ENCODE measurements at places on chromosomes 13 and 19. TPM values are rescaled to one million over a fixed set of nuclear protein-coding genes. Genes with fewer than 3 reads are reported as not detected.

DNA sequence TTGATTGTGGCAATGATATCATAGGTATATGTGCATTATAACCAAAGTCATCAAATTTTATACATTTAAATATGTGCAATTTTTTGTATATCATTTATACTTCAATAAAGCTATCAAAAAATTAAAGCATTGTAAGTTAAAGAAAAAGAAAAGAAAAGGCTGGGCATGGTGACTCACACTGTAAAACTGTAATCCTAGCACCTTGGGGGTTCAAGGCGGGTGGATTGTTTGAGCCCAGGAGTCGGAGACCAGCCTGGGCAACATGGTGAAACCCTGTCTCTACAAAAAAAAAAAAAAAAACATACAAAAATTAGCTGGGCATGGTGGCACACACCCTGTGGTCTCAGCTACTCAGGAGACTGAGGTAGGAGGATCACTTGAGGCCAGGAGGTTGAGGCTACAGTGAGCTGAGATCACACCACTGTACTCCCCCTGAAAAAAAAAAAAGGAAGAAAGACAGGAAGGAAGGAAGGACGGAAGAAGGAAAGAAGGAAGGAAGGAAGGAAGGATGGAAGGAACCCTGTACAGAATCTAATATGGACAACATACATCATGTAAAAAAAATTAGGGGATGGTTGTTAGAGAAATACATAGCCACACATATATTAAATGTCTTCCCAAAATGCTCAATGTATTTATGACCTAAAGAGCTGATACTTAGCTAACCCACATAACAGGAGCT is 21.7 kb upstream of the SLC25A30 start:
- no peak for DNase-seq

The CGB3 gene
- 3.6 TPM for total RNA-seq

- peak; percentile 74 for DNase-seq
These were observed 1.4 kb downstream of the EFNB2 start for GRCh38 chr13:106533943-106534638.

The IRGC gene
- total RNA-seq, result not detected

GRCh38 chr19:40553885-40554857 is 22.5 kb upstream of the SHKBP1 start:
- DNase-seq, result no peak

The TNFRSF19 gene
- 27.8 TPM for total RNA-seq

DNA sequence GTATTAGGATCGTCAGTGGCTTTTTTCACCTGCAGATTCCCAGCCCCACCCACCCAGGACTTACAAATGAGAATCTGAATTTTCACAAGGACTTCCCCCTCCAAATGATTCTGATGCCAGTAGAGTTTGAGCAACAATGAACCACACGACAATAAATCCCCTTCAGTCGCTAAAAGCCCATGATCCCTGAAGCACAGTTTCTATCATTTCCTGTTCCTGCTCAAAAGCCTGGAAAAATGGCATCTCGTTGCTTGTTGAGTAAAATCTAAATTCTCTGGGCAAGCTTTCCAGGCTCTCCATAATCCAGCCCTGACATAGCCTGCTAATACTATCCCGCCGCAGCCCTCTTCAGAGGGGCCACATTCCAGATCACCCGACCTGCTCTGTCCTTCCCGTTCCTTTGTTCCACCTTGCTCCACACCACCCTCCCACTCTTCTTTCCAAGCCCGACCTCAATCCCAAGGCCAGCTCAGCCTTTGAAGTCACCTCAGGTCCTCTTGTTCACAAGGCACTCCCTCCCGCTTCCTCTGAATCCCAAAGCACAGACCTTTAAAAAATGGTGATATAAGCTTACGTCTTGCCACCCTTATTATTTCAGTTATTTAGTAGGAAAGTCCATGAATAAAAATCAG is 67.9 kb downstream of the NUFIP1 start:
- no peak for DNase-seq

- no peak for DNase-seq
These were observed 385.4 kb upstream of the PRR20A start for GRCh38 chr13:56755181-56755935.

DNA sequence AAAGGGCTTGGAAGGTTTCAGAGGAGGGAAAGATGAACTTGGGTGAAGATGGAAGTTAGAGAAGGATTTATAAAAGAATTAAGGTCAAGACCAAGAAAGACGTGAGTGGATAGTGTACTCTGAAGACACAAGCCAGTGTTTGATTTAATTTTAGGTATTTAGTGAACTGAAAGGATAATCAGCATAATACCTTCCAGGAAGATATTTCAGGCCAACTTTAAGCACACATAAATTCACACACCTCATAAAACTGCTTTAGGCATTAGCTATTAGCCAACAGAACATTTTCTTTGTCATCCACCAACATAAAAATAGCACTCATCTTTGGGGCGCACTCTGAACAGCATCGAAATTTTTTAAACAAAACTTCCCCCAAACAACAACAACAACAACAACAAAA is 71.7 kb upstream of the CSNK1A1L start:
- no peak for DNase-seq

The TPTE2 gene
- total RNA-seq, result not detected

GRCh38 chr13:22505489-22505888 is 675.3 kb upstream of the SGCG start:
- peak; percentile 16 for DNase-seq

- no peak for DNase-seq
These were observed 37.2 kb downstream of the ZC3H13 start for GRCh38 chr13:46015366-46015765.

DNA sequence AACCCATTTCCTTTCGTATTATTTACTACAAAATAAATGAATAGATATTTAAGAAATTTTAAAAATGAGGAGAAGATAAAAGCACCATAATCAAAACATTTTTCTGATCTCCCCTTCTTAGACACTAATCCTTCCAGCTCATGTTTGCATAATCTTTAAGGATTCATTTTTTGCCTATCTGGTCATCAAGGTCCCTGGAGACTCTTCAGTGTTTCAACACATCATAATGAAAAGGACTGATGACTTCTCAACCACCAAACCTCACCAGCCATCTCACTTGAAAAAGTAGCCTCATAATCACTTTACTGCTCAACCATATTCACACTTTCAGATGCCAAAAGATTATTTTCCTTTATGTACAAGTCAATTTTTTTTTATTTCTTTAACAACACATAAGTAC is 80.1 kb downstream of the DCLK1 start:
- no peak for DNase-seq

DNA sequence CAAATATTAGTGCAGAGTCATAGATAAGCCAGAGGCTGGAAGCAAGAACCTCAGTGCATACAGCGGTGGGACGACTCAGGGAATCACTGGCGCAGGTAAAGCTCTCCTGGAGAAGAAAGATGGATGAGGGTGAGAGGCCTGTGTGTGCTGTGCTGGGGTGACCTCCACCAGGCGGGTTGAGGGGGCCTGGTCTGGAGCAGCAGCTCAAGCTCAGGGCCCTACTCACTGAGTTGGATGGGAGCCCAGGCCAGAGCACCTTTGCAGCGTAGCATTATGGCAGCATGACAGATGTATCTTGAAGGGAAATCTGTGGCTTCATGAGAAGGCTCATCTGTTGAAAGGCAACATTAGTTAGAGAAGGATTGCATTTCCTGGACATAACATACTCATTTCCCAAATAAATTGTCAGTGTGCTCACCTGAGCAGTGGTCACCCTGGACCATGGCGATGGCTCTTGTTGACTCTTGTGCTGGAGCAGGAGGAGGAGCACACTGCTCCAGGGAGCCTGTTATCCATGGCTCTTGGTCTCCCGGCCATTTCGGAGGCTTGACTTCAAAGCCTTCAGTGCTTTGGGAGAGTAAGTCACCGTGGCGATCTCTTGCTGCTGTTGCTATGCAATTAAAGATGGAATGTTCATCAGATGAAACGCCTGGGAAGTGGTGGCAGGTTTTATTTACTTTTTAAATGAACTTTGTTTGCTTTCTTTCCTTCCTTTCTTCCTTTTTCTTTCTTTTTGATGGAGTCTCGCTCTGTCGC is 25.0 kb downstream of the HNRNPM start:
- no peak for DNase-seq

GRCh38 chr13:48536621-48537250 is 3.9 kb upstream of the RCBTB2 start:
- DNase-seq, result no peak

DNA sequence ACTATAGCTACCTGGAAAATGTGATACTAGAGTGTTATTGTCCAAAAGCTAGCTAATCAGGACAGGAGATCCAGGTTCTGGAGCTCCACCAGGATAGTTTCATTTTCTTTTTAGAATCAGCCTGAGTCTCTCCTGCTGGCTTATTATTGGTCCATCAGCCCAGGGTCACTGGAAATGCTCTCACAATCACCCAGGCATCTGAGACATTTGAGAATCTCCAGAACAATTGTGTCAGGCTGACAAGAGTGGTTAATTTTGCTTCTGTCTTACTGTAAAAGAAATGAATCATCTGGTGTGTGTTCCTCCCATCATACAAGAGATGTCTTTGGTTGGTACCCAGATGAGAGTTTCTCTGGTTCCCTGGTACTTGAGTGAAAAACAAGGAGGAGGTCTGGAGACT is 43.6 kb upstream of the ZNF681 start:
- DNase-seq, result no peak

DNA sequence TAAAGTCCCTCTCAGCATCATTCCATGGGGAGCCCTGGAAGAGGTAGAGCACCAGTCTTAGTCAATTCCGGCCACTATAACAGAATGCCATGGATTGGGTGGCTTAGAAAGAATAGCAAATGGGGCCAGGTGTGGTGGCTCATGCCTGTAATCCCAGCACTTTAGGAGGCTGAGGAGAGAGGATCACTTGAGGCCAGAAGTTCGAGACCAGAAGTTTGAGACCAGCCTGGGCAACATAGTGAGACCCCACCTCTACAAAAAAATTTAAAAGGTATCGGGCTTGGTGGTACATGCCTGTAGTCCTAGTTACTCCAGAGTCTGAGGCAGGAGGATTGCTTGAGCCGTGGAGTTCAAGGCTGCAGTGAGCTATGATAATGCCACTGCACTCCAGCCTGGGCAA is 25.0 kb upstream of the SIN3B start:
- DNase-seq, result no peak

The TSHZ3 gene
- total RNA-seq, result 7.9 TPM

GRCh38 chr19:31167690-31168089 is 181.5 kb downstream of the TSHZ3 start:
- DNase-seq, result no peak

DNA sequence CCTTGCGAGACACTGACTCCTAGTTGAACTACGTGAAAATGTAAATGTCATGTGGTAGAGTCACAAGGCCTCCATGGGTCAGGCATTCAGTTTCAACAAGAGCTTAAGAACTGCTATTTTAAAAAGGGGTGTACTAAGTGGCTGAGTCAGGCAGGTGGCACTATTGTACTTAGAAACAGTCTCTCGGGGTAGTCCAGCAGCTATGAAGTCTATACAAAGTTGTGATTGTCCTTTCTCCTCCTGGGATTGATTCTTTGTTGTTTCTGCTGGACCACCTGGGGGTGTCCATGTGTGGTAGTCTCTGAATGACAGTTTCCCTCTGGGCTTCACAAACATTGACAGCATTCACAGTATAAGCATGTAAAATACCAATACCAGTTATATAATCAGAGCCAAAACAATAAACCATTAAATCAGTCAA is 33.0 kb downstream of the UGGT2 start:
- peak; percentile 50 for DNase-seq

The DPF1 gene
- 4.5 TPM for total RNA-seq

The SOX1 gene
- not detected for total RNA-seq

GRCh38 chr19:6056801-6057650 is 53.3 kb downstream of the RFX2 start:
- DNase-seq, result peak; percentile 93

- peak; percentile 24 for DNase-seq
These were observed 1.7 kb upstream of the USPL1 start for GRCh38 chr13:30615866-30616541.

GRCh38 chr13:25727250-25727649 is 324.6 kb downstream of the SHISA2 start:
- DNase-seq, result no peak

DNA sequence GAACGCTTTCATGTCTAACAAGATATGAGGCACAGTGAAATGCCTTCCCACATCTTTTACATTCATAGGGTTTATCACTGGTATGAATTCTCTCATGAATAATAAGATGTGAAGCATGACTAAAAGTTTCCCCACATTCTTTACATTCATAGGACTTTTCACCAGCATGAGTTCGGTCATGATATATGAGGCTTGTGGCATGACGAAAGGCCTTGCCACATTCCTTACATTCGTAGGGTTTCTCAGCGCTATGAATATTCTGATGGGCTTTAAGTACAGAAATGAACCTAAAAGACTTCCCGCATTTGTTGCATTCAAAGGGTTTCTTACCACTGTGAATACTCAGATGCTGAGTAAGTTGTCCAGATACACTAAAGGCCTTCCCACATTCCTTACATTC is 21.3 kb downstream of the ZNF607 start:
- DNase-seq, result peak; percentile 11

The OPA3 gene
- 12.4 TPM for total RNA-seq

GRCh38 chr19:11034449-11035213 is 54.6 kb upstream of the LDLR start:
- DNase-seq, result no peak

The RFPL4AL1 gene
- not detected for total RNA-seq

DNA sequence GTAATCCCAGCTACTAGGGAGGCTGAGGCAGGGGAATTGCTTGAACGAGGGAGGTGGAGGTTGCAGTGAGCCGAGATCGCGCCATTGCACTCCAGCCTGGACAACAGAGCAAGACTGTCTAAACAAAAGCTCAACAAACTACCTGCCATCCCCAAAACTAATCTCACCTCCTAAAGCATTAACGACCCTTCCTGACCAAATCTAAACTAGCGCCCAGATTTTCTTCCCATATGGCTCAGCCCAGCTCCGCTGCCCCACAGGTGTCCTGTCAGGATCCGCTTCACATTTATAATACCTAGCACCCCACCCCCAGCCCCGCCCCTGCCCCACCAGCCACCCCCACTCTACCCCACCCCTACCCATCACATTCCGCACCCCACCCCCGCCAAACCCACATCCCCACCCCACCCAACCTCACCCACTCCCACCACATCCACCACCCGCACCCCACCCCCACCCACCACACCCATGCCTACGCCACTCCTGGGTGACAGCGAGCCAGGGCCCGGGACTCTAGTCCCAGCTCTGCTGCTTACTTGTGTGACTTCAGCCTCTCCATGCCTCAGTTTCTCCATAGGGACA is 599 bp downstream of the C19orf12 start:
- DNase-seq, result no peak

DNA sequence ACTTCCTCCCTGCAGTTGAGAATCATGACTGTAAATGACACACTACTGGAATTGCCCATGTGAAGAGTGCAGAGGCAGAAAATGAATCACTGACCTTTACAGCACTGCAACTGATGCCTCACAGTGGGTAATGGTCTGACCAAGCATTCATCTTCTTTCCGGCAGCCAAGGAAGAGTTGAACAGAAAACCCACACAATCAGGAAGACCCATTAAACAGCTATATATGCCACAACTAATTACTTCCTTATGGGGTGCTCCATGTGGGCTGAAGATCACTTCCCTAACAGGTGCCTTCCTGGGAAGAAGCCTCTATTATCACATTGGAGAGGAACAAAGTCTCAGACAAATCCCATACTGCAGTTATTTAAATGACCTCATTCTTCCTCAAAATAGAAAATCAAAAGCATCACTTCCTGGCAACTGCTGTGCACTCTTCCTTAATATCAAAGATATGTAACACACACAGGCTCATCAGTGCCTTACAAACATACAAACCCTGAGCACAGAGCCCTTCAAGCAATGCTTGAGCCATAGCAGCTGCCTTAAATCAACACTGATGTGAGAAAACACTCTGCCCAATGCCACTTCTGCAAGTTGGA is 45.8 kb downstream of the RUBCNL start:
- DNase-seq, result peak; percentile 58

The ZNF880 gene
- 11.0 TPM for total RNA-seq

The TRAPPC6A gene
- 14.7 TPM for total RNA-seq

GRCh38 chr13:111216166-111216960 is 101.3 kb downstream of the ARHGEF7 start:
- DNase-seq, result no peak

All from astrocyte (in vitro differentiated cells and primary cell).